ENCODE measurements at places on chromosomes 5 and 9.

DNA sequence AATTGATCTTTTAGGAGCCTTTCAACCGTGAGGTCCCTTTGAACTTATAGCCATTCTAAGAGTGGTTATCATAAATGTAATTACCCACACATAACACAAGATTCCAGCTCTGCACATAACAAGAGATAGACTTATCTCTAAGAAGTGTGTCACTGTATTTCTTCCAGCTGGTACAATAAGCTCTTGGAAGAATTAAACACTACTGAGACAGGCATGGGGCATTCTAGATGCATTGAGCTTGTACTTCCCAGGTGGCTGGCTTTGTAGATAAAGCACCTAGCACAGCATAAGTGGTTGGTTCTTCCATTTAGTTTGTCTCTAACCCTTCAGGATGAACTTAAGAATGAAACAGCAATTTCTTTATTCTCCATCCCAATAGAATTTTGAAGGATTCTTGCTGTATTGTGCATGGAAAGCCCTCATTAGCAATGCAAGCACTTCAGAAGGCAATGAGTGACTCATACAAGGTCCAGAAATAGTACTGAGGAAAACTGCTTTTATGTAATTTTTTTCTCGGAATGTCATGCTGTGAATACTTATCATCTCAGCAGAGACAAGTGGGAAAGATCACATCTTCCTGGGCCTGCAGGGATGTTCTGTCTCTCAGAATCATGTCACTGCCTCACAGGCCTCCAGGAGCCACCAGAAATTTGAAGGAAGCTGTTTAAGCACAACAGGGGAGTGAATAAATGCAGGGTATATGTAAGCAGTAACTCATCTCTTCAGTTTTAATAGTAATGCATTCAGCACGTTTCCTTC is 91.1 kb upstream of the CD180 start:
- no peak for DNase-seq

DNA sequence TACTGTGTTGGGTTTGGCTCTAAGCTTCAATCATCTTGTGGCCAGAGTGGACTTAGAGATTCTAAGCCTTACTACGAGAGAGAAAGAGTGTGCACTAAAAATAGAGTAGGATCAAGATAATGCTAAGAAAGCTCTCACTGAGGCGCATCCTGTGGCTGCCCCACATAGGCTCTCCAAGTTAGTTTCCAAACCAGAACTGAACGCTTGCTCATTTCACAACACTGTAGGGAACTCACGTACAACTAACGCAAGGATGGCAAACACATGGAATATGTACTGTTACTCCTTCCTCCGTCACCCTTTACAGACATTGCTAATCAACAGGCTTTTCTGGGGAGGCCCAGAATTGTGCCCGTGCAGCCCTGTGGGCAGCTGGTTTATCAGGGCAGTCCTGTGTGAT is 90.9 kb downstream of the EQTN start:
- DNase-seq = no peak

- DNase-seq = no peak
Observed at GRCh38 chr9:79574781-79575180, 3.0 kb downstream of the TLE4 start.

DNA sequence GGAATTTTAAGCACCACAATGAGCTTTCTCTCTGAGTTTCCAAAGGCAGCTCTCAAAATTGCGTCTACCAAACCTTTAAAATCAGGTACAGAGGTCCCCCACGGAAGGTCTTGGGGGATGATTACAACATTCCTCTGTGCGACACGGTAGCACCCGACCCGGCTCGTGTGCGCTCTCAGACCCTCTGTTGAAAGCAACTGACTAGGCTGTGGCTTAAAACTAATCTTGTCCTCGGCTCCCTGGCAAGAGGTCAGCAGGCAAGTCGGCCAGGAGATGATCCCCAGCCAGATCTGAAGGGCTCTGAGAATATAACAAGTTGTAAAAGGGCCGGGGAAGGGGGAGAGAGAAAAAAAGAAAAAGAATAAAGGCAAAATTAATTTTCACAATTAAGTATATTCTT is 92.6 kb upstream of the LMX1B start:
- no peak for DNase-seq

GRCh38 chr5:176611435-176611834 is 1.5 kb upstream of the GPRIN1 start:
- DNase-seq = no peak

DNA sequence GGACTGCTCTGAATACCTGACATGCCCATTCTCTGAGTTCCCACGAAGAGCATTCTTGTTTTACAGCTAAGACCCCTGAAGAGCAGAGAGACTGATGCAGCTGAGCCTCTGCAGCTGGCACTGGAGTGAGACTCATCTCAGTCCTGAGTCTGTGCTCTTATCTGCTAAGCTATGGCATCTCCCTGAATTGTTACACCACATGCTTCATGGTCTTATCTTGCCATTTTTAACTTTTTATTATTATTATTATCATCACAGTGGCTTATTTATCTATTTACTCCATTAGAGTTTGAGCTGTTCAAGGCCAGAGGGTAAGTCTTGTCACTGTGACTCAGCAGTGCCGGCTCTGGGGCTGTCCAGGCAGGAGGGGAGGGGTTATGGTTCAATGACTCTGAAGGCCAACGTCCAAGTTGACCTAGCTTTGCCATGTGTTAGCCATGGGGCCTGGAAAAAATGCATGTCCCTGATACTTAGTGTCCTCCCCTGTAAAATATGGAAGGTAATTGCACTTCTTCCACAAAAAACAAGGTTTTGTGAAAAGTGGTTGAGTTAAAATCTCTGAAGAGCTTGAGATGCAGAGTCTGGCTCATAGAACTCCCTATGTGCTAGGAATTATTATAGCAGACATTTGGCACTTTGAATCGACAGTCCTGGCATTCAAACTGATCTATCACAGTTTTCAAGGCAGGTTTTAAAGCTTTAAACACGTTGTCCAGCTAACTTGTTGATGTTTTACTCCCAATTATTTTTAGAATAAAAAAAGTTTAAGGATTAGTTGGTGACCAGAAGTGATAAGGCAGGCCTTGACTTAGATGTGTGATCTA is 94.6 kb downstream of the ALDH1A1 start:
- no peak for DNase-seq

DNA sequence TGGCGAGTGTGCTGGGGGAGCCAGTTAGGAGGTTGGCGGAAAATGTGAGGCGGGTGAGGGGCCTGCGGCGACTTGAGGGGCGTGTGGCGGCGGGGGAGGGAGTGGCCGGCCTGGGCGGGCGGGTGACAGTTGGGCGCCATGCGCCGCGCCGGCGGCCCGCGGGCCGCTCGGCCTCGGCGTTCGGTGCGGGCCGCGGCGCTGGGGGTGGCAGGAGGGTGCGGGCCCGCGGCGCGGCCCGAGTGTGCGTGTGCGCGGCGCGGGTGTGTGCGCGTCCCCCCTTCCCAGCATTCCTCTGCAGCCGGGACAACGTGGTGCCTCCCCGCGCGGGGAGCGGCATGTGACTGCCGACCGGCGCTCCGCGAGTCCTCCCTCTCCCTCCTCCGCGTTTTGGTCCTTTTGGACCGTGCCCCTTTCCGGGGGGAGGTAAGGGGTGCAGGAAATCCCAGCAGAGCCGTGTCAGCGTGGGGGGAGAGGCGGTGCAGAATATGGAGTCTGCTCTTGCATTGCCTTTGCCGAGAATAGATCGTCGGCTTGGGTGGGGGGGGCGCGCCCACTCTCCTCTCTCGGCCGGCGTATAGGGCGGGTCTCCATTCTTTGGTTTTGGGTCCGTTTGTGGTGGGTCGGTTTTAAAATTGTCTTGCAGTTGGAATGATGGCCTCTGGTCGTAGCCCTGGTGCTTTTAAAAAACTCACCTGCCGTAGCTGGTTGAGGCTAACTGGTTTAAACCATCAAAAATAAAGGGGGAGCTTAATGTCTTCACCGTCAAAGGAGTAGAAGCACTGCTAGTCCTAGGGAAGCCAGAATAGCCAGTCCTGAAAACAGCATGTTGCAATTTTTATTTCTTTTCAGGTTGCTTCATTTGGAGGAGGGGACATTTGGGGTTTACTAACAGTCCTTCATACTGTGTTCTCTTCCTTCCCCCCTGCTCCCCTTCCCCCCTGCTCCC is 2.0 kb downstream of the LARP1 start:
- DNase-seq = peak; percentile 56

- DNase-seq = no peak
Observed at GRCh38 chr9:137488327-137488653, 29.2 kb upstream of the NSMF start.

GRCh38 chr9:136587145-136587943 is 41.5 kb upstream of the NOTCH1 start:
- no peak for DNase-seq

DNA sequence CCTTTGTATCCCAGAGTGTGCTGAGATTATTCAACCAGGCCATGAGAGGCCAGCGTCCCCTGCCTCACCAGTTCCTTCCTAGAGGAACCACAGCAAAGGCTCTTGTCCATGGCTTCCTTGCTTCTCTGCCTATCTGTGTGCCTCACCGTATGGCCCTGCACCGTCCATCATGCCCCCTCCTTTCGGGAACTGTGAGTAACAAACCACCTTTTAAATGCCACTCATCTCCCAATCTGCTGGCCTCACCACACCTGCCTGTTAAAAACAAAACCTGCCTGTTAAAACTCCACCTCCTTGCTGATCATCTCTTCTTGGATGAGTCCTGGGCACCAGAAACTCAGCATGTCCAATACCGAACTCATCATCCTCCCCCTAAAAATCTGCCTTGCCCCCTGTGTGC is 4.4 kb upstream of the OR2Y1 start:
- DNase-seq = no peak

DNA sequence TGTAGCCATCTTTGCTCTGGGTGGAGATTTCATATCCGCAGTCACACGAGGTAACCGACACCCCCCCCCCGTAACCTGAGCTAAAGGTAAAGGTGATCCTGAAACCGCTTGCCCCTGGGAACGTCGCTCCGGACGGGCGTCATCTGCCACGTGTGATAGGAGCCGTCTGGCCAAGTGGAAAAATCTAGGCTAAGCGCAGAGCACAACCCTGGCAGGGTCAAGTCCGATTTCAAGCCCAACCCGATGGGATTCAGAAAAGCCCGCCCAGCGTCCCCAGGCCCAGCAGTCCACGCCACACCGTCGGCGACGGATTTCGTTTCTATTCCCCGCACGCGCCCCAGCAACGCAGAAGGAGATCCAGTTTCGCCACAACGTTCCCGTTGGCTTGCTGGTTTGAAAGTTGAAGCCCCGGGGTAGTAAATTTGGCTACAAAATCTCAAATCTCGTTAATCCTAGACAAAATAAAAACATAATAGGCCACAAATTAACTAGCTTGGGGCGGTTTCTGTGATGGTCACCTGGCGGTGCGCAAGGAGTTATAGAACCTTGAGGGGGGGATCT is 32.4 kb upstream of the NFIB start:
- no peak for DNase-seq

GRCh38 chr5:166341740-166342337 is 1949.6 kb upstream of the WWC1 start:
- DNase-seq = no peak

DNA sequence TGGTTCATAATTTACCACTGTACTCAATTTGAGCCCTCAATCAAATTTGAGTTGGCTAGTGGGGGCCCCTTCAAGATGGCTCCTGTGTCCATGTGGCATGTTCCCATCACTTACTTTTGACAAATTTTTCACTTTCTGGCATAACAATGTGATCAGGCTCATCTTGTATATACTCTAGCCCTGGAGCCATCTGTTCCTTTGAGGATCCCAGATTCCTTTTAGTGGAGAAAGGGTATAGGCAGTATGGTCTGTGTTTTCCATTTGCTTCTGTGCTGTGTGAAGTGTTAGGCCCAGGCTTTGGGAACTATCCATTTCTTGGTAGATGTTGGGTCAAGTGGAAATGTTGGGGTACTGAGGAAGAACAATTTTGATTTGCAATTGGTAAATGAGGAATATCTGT is 45.7 kb downstream of the SH3GL2 start:
- no peak for DNase-seq

GRCh38 chr5:96288166-96288844 is 144.7 kb downstream of the PCSK1 start:
- no peak for DNase-seq

DNA sequence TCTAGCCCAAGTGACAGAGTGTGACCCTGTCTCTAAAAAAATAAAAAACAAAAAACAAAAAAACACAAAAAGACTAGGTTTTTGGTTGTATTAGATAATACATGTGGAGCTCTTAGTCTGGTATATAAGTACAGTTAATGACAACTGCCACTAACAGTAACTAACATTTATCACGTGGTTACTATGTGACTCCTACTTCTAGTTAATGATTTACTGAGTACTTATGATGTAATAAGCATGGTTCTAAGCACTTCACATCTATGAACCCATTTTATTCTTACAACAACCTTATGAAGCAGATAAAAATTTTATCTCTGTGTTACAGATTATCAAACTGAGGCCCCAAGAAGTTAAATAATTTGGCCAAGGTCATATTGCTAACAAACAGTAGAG is 6.1 kb upstream of the TMEFF1 start:
- DNase-seq = no peak

- DNase-seq = no peak
Observed at GRCh38 chr5:129271308-129271707, 176.8 kb downstream of the ISOC1 start.

DNA sequence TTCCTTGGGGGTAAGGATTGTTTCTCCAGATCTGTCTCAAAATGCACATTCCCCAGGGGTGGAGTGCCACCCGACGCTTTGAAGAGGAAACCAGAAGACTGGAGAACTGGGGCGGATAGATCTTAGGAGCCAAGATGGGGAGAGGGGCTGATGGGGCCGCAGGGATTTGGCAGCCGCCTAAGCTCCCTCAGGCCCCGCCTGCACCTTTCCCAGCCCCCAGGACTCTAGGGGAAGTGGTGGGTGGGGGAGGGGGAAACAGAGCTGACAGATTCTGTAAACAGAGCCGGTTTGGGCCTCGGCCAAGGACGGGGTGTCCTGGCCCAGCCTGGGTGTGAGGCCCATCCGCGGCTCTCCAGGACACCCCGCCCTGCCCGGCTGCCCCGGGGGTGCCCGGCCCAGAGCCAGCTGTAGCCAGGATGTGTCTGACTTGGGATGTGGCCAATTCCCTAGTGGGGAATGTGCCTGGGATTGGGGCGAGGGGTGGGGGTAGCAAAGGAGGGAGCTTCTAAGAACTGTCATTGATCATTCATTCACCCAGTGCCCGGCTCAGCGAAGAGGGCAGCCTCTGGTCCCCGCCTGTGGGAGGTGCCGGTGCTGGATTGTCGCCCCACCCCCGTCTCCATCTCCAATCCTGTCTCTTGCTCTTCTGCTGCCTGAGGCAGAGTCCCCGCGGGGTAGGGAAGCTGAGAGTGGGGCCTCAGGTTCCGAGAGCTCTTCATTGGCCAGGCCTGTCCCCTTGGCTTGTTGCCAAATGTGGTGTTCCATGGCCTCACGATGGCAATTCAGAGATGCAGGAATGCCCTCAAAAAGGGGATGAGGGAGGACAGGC is 54.8 kb upstream of the CDKN2AIPNL start:
- peak; percentile 58 for DNase-seq

DNA sequence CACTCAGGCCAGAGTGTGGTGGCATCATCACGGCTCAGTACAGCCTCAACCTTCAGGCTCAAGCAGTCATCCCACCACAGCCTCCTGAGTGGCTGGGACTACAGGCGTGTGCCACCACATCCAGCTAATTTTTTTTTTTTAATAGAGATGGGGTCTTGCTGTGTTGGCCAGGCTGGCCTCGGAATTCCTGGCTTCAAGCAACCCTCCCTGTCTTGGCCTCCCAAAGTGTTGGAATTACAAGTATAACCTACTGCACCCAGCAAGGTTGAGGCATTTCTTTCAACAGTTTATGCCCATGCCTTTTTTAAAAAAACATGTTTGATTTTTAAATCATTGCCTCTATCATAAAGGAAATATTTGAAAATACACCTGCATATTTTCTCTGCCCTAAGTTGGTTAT is 2.8 kb downstream of the RARS1 start:
- no peak for DNase-seq

- no peak for DNase-seq
Observed at GRCh38 chr5:110769000-110769681, 30.3 kb downstream of the SLC25A46 start.
